Mucosa of descending colon (tissue), 3 donors: ENCODE measurements at places on chromosomes 6 and 20. TPM values are rescaled to one million over a fixed set of nuclear protein-coding genes. Genes with fewer than 3 reads are reported as not detected.

GRCh38 chr20:32664012-32664677 lies 9.6 kb downstream of the C20orf203 start:
- no peak for DNase-seq

DNA sequence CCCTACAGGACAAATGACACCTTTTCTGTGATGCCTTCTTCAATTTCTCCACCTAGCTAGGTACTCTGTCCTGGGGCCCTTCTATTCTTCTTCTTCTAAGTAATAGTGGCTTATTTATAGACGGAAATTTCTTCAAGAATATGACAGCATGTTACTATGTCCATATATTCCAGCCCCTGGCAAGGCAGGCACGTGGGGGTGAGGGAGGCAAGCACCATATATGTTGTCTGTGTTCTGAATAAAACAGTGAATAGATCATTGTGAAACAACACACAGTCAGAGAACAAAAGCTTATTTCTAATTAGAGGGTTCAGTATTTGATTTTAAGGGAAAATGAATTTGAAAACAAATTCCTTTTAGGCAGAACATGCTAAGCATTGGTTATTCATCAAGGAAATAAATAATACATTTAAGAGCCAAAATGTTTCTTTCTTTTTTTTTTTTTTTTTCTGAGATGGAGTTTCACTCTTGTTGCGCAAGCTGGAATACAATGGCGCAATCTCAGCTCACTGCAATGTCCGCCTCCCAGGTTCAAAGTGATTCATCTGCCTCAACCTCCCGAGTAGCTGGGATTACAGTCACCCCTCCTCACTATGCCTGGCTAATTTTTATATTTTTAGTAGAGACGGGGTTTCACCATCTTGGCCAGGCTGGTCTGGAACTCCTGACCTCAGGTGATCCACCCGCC lies 6.2 kb downstream of the HEBP2 start:
- no peak for DNase-seq

DNA sequence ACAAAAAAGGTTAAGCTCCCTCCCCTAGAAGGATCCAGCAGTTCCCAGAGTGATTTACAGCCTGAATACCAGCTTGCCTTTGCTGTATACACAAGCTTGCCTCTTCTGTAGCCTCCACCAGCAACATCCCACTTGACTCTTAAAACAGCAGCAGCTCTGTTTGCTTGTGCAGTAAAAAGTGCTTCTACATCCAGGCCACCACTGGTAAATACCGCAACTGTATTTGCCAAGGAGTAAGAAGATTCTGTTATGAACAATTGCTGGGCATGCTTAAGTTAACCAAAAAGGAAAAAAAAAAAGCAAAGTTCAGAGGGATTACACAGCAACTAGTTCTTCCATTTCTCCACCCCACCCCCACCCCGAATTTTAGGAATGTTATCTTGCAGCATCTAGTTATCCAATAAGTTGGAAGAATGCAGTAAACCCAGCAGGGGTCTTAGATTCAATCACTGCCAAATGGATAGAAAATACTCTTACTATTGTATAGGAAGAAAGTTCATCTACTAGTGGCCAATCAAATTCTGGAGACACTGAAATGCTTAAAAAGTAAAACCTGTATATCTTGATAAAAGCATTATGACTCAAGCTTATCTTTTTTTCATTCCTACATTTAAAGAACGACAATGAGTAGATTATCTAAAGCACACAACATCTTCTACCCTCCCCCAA lies 4.8 kb downstream of the SALL4 start:
- DNase-seq: no peak

- peak; percentile 46 for DNase-seq
Measured at GRCh38 chr6:36028088-36028876, 674 bp downstream of the MAPK14 start.

Gene CYP24A1
- total RNA-seq: not detected

Gene VAPB
- total RNA-seq: 74.6 TPM

Gene VSTM2L
- total RNA-seq: 2.6 TPM

Gene ZNF343
- 12.1 TPM for total RNA-seq

Gene WFDC12
- not detected for total RNA-seq

- DNase-seq: no peak
Measured at GRCh38 chr20:32535316-32535952, 49.7 kb downstream of the NOL4L start.

GRCh38 chr20:1418350-1418749 lies 25.5 kb upstream of the FKBP1A start:
- no peak for DNase-seq

DNA sequence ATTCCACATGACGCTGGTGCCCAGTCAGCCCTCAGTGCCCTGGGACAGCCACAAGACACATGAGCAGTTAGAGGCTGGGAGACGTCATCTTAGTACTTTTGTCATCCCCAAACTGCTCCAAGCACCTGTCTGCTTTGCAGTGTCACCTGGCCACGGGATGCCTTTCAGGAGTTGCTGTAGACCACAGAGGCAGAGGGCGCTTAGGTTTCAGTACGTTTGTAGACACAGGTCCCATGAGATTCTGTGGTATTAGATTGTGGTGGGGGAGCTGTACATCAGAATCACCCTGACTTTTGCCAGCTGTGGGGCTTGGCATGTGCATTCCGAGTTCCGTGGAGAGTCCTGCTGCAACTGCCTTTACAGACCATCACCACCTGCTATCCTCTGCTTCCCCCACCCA lies 16.7 kb downstream of the MAVS start:
- no peak for DNase-seq

Gene SLC32A1
- not detected for total RNA-seq
